HS-5 (cell line): ENCODE measurements at places on chromosomes 2 and 18.

DNA sequence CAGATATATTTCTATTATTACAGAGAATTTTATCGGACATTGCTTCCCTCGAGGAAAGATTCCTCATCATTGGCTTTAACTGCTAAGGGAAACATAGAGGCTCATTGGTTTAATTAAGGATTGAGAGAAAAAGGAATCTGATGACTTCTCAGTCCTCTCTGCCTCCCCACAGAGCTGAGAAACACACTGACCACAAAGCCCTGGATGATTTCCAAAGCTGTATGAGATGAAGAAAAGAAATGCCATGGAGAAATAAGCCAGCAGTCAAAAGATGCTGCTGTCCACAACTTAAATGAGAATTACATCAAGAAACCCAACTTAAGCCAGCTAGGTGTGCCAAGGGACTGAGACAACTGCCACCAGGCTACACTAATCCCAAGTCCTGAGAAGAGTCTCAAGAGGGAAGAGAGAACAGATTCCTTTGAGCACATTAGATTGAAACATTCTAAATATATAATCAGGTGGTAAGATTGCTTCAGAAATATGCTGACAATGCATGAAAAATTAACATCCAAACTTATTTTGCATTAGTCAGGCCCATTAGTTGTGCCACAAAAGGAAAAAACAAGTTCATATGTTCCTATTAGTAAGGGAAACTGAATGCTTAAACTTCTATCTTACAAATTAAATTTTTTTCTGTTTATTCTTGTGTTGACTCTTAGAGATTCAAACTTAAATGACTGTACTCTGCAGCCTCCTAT lies 308.1 kb upstream of the CYRIA start:
- DNase-seq = peak; percentile 20

- no peak for DNase-seq
Observed at GRCh38 chr2:112662704-112663103, 17.0 kb downstream of the SLC20A1 start.

DNA sequence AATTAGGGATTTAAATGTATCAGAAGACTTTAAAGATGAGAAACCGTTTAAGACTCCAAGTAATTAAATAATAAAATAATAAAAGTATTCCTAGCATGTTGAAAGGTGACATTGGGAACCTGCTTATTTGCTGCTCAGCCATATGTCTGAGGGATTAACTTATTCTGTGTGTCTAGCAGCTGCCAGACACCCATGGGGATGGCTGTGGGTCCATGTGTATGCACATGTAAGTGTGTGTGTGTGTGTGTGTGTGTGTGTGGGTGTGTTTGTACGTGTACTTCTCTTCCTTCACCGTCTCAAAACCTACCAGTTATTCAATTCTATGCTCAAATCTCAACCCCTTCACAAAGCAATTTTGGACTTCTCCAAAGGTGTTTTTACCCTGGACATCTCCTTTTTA lies 124.5 kb downstream of the SETBP1 start:
- DNase-seq = no peak

DNA sequence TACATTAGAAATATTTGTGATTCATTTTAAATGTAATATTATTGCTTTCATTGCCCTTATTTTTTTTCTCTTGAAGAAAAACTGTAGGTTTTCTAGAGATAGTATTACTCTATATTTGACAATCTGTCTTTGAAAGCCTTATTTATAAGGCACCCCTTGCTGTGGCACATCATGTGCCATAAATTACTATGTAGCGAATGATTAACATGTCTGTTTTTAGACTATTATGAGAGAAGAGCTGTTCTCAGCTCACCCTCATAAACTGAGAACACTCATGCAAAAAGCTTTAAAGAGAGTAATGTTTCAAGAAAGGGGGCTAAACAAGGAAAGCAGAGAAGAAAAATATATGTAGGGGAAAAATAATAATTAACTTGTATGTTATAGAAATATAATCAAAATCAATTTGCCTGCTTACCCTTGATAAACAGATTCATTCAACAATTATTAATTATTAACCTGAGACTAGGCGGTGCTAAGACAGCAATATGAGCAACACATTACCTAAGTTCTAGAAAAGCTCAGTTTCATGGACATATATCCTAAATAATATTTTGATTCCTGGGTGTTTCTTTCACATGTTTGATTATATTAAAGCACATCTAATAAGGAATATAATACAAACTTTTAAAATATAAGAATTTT lies 69.0 kb downstream of the RAB3GAP1 start:
- no peak for DNase-seq

GRCh38 chr2:168717790-168718502 lies 84.5 kb upstream of the NOSTRIN start:
- no peak for DNase-seq

DNA sequence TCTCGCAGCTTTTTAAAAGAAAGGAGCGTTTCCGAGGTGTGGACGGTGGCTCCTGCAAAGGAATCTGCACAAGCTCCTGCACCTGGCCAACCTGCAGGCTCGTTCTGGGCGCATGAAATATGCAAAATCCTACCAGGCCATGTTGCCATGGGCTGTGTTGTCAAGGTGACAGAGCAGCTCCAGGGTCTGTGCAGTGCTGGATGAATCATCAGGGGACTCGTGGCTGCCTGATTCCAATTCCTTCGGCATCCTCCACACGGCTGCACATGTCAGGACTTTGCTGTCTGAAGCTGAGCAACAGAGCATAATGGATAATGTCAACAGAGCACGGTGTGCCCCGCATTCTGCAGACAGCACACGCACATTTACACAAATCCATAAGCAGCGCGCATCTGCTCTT lies 120.5 kb downstream of the EIPR1 start:
- no peak for DNase-seq

DNA sequence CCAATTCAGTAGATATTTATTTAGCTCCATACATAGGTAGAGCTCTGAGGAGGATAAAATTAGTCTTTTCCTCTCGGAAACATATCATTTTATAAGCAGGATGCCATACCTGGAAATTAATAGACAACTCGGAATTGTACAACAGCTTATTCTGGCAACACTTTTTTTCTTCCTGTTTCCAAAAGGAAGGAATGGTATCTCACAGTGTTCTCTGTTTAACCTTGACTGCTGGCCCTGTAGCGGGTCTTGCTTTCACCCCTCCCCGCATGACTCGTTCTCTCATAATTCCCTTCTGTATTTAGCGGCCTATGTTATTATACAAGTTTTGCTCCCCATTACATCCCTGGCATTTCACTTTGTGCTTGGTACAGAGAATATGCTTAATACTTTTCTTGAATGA lies 2.5 kb upstream of the KYNU start:
- DNase-seq = no peak

- DNase-seq = no peak
Observed at GRCh38 chr2:238286095-238286494, 2.3 kb downstream of the PER2 start.

GRCh38 chr2:224938651-224939182 lies 103.6 kb downstream of the DOCK10 start:
- DNase-seq = peak; percentile 75

GRCh38 chr2:106953236-106953635 lies 67.3 kb upstream of the ST6GAL2 start:
- no peak for DNase-seq

DNA sequence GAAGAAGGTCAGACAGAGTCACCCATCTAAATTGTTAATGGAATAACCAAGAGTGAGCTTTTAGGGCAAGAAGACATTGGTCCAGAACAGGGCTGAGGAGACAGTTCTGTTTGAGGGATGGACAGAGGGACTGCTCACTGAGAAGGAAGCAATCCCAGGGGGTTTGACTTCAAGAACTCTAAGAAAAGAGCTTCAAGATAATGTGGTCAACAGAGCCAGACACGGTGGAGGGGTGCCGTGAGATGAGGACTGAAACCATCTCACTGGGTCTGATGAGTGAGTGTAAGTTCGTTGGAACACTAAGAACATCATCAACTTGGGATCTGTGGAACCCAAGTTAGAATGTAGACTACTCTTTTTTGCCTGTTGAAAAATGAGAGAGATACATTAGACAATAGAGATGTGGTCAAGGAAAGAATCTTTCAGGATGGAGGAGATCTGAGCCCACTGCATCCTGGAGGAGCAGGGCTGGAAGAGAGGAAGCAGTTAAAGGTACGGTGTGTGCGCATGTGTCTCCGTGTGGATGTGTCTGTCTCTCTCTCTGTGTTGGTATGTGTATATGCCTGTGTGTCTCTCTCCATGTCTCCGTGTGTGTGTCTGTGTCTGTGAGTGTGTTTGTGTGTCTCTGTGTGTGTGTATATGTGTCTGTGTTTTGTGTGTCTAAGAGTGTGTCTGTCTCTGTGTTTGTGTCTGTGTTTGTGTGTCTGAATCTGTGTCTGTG lies 172.1 kb downstream of the MYCN start:
- DNase-seq = no peak

- DNase-seq = no peak
Observed at GRCh38 chr2:38560092-38560491, 42.6 kb downstream of the HNRNPLL start.

DNA sequence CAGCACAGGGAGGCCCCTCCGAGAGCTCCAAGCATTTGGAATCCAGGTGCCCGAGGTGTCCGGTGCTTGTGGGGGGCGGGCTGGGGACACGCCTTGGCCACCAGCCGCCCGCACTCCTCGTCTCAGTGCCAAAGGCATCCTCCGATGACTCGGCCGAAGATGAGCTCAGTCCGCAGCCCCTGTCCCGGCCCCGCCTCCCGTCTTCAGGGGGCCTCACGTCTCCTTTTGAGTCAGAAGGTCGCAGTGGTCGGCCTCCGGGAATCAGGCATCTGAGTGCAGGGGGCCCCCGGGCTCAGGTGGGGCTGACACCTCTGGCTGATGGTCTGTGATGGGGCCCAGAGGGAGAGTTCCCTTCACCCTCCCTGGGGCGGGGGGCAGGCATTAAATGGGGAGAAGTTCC lies 74.8 kb downstream of the NFATC1 start:
- DNase-seq = no peak

- DNase-seq = no peak
Observed at GRCh38 chr2:219633276-219634065, 6.0 kb downstream of the SLC4A3 start.

- DNase-seq = no peak
Observed at GRCh38 chr2:236981701-236982485, 103.8 kb upstream of the COPS8 start.

- no peak for DNase-seq
Observed at GRCh38 chr18:48622911-48623431, 84.1 kb downstream of the CTIF start.

DNA sequence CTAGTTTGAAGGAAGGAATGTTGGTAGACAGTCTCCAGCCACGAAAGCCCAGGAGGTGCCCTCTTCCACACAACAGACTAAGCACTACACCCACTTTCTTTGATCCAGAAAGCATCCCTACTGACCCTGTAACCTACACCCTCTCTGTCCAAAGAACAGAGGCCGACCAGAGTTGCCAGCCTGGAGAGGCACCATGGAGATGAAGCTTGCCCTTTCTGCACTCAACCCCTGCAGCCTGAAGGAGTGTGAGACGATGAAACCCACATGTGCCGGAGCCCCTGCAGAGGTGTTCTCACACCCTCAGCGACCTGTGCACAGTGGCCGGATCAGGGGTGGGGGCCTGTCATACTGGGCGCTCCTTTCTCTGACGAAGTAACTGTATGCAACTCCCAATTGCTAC lies 136.3 kb downstream of the ZNF516 start:
- no peak for DNase-seq

DNA sequence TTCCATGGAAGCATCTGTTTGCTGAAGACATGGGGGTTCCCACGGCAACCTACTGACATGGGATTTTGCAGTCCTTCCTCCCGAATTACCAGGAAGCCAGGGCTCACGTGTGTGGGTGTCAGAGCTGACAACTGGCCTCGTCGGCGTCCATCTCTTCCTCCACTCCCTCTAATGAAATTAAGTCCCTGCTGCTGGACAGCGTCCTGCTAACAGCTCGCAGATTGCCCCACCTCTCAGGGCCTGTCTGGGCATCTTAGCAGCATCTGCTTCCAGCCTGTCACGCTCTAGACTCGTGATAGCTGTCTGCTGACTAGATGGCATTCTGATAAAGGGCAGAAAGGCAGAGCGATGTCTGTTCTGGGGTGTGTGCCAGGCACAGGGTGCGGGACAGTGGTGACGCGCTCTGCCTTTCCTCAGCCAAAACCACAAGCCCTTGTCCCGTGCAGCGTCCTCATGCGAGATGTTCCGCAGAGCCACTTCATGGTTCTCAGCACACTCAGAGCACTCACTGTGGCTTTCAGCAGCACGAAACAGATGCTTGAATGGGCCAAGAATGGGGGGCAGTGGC lies 161.1 kb downstream of the ARL4C start:
- no peak for DNase-seq

DNA sequence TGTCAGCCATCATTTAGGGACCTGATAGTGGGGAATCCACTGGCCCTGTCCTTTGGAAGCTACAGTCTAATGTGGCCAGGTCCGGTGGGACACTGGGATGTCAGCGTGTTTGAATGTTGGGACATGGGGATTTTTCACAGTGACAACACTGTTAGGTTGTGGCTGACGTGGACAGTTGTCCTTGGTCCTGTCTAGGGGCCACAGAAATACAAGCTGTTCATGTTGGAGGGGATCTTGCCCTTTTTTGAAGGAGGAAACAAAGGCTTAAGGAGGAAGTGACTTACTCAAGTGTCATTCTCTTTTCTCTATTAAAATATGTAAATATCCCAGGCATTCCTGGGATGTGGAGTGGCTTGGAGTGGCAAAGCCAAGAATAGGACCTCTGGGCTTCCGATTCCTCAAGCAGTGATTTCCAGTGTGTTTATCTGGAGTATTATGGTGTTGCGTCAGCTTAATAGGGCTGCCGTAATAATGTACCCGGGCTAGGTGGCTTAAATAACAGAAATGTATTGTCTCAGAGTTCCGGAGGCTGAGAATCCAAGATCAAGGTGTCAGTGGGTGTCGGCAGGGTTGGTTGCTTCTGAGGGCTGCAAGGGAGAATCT lies 8.5 kb downstream of the ACOXL start:
- no peak for DNase-seq

DNA sequence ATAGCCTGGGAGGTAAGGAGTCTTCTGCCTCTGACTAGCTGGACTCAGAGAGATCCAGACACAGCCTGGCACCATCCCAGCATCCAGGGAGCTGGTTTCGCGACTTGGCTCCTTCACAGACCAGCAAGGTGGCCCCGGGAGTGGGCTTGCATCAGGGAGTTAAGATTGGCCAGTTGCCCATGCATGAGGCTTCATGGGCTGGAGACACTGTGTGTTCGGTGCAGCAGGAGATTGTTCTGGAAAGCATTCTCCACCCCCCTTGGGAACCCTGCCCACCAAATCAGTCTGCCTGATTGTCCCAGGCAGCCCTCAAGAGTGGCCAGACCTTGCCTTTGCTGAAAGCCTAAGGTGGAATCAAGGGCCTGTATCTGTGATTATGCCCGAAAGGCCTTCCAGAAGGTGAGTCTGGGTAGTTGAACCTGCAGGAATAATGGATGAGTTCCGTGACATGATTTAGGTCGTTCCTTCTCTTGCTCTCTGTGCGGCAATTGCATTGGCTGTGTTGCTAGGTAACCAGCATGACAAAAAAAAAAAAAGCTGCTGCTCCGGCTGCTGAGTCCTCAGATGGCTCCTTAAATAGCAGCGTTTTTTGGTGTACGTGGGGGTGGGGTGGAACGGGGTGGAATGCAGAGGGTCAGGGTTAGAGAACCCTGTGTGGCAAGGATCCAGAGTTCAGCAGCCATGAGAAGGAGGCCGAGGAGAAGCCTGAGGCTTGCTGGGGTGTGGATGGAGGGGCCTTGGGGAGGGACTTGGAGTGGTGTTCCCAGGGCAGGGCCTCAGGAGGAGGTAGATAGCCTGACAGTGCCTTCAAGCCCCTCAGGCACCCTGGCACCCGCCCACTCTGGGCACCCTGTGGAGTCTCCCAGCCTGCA lies 93.0 kb upstream of the MCFD2 start:
- no peak for DNase-seq

- DNase-seq = no peak
Observed at GRCh38 chr2:126449677-126450076, 206.3 kb upstream of the GYPC start.
